ENCODE measurements at places on chromosomes 4 and X.

- no peak for DNase-seq
These were observed 8.0 kb upstream of the VAMP7 start for GRCh38 chrX:155873188-155873587.

- DNase-seq = no peak
These were observed 5.5 kb downstream of the ZNF827 start for GRCh38 chr4:145933134-145933533.

DNA sequence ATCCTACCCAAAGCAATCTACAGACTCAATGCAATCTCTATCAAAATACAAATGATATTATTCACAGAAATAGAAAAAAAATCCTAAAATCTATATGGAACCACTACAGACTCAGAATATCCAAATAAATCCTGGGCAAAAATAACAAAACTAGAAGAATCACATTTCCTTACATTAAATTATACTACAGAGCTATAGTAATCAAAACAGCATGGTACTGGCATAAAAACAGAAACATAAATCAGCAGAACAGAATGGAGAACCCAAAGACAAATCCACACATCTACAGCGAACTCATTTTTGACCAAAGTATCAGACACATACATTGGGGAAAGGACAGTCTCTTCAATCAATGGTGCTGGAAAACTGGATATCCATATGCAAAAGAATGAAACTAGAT, 304.1 kb upstream of the FGF13 start:
- DNase-seq = no peak

GRCh38 chr4:70614184-70614555, 14.4 kb upstream of the ENAM start:
- DNase-seq = no peak

DNA sequence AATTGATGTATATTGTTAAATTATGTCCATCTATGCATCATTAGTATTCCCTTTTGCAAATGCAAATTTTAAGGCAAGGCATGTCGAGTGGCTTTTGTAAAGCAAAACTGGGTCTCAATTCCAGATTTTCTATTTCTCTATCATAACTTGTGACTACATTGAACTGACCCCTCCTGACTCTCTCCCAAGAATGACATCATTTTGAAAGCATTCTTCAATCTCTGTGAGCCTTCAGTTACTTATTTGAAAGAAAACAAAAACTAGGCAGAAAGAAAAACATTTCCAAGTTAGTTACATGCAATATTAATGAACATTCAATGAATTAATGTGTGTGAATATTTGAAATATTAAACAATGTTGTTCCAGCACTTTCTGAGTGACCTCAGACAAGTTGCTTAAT, 314.3 kb upstream of the CLNK start:
- DNase-seq = no peak

- DNase-seq = no peak
These were observed 680.8 kb downstream of the RPA4 start for GRCh38 chrX:97564496-97564895.

GRCh38 chr4:119206178-119206577, 6.3 kb upstream of the USP53 start:
- DNase-seq = no peak

GRCh38 chrX:53795576-53795975, 109.1 kb upstream of the HUWE1 start:
- no peak for DNase-seq

- DNase-seq = no peak
These were observed 412.1 kb downstream of the UBE2NL start for GRCh38 chrX:144295921-144296320.

GRCh38 chrX:84737471-84737871, 235.2 kb upstream of the HDX start:
- DNase-seq = no peak

DNA sequence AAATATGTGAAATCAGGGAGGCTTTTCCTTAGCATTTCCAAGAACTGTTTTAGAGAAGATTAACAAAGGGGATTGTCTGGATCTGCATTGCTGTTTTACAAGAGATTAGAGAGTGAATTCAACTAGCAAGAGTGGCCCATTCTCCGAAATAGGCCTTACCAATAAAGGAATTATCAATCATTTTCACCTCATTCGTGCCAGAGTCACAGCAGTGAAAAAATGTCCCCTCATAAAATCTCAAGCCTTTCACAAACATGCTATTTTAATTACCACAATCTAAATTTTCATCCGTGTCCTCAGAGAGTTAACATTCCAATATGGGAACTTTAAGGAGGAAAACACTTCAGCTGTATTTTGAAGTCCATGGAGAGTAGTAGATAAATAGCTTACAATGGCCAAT, 979.6 kb downstream of the RPA4 start:
- DNase-seq = no peak

DNA sequence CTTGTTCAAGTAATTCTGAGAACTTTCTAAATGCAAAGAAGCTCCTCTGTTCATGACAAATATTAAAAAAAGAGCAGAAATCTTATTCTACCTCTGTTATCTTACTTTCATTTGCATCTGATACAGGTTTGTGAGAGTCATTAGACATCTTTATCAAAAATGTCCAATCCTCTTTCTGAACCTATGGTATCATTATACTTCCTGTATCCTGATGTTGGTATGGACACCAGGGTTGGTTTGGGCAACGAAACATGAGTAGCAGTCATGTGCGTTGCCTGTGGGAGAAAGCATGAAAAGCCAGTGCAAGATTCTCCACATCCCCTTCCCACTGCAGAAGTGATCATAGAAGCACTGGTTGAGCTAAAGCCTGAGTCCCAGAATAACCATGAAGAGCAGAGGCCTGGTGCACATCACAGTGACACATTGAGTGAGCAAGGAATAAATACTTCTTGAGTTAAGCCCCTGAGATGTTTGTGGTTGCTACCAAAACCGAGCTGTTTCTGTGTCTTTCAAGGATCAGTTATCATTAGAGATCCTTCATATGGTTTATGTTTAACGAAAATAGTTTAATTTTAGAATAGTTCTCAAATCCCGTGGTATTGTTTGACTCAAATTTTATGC, 197.2 kb downstream of the BANK1 start:
- no peak for DNase-seq

GRCh38 chrX:154300816-154301215, 5.2 kb downstream of the TKTL1 start:
- no peak for DNase-seq

- no peak for DNase-seq
These were observed 12.5 kb downstream of the SPARCL1 start for GRCh38 chr4:87516683-87517082.

- DNase-seq = no peak
These were observed 13.4 kb upstream of the CHRNA9 start for GRCh38 chr4:40321574-40322275.

- DNase-seq = no peak
These were observed 108.8 kb downstream of the ZNF827 start for GRCh38 chr4:145829629-145830395.

- DNase-seq = no peak
These were observed 793 bp upstream of the DCUN1D4 start for GRCh38 chr4:51842167-51842553.

- DNase-seq = no peak
These were observed 13.1 kb downstream of the TAB3 start for GRCh38 chrX:30875957-30876356.

DNA sequence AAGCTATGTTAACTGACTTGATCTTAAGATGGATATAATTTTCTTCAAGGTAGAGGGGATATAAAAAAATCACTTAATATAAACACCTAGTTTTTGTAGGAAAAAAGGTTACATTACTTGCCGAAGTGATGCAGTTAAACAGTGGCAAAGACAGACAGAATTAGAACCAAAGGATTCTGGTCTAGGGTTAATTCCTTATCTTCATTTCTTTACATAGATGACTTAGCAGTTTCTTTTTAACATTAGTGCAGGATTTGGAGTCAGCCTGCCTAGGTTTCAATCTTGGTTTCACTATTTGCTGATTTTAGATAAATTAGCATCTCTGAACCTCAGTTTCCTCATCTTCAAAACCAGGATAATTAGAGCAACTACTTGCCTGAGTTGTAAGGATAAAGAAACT, 14.3 kb downstream of the ZAR1 start:
- DNase-seq = no peak

GRCh38 chr4:87844452-87844851, 11.7 kb downstream of the MEPE start:
- DNase-seq = no peak

DNA sequence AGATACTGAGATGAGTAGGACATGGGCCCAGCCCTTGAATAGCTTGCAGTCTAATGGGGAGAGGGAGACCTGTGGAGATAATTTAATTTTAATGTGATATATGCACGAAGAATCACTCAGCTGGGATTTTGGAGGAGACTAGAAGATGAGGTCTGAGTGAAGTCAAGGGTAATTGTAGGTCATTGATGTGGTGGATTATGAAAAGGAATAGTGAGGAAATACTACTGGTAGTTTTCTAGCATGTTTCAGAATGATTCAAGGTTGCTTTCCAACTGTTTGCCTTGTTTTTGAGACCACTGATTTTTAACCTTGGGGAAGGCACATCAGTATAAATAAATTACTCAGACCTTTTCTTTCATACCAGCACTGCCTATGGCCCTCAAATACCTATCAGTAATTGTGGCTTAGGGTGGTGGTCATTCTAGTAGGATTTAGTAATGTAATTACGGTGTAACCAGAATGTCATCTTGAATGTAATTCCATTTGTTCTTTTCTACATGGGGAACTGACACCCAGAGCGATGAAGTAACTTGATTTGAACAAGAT, 25.6 kb downstream of the PTTG2 start:
- no peak for DNase-seq

- no peak for DNase-seq
These were observed 170.6 kb downstream of the TMA16 start for GRCh38 chr4:163665101-163665500.

DNA sequence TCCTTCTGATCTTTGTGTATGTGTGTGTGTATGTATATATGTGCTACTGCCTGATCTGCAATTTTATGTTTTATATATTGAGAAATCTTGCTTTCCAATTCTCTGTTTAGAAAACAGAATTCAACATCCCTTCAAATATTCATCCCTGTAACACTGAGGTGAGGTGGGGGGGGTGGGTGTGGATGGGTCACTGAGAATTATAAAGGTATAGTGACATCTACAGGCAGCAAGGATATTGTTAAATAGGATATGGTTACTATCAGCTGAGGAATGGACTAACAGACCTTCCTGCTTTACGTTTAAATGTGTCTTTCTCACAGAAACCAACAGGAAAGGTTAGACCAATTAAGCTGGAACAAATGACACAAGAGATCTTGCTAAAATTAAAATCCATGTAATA, 19.0 kb upstream of the MAGEB2 start:
- no peak for DNase-seq

- no peak for DNase-seq
These were observed 565 bp upstream of the ZNF41 start for GRCh38 chrX:47483306-47484268.

GRCh38 chr4:183260491-183261151, 59.5 kb downstream of the CLDN22 start:
- DNase-seq = no peak

- no peak for DNase-seq
These were observed 42.6 kb downstream of the CLDN34 start for GRCh38 chrX:10009741-10010140.

- DNase-seq = no peak
These were observed 136.5 kb downstream of the PJA1 start for GRCh38 chrX:69028761-69029120.

GRCh38 chrX:39331082-39331704, 529.9 kb downstream of the MID1IP1 start:
- no peak for DNase-seq

GRCh38 chr4:151114986-151115385, 15.6 kb downstream of the RPS3A start:
- DNase-seq = no peak

DNA sequence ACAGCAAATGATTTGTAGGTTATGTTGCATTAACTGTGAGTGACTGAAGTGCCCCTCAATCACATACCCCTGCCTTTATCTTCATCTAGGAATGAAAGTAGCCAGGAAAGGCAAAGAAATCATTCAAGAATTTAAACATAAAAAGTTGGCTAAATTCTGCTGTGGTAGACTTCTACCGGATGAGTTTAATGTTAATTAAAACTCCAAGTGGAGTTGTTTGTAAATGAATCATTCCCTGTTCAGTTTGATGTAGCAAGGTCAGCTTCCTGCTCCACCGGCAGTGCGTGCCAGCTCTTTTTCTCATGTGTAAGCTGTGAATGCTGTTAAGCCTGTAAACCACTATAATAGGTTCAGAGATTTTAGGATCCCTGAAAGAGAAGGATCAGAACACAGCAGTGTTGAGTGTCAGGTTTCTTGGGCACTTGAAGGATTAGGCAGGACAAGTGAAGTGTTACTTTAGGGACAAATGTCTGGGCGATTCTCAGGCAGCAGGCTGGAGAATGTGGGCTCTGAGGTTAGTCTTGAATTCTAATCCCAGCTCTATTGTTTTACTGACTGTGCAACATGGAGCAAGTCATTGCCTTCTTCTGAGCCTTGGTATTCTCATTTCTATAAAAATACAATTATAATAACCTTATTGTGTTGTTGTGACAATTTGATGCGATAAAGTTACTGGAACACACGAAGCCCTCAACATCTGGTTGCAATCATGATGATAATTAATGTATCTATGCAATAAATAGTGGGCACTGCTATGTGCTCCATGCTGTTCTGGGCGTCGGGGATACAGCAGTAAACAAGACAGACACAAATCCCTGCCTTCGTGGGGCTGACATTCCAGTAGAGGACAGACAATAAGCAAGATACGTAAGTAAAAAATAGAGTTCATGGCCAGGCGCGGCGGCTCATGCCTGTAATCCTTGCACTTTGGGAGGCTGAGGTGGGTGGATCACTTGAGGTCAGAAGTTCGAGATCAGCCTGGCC, 112.0 kb downstream of the SHROOM3 start:
- DNase-seq = no peak

GRCh38 chrX:150100261-150100660, 162.0 kb upstream of the EOLA2 start:
- no peak for DNase-seq

- DNase-seq = no peak
These were observed 60.9 kb downstream of the ADGRA3 start for GRCh38 chr4:22454955-22455354.

DNA sequence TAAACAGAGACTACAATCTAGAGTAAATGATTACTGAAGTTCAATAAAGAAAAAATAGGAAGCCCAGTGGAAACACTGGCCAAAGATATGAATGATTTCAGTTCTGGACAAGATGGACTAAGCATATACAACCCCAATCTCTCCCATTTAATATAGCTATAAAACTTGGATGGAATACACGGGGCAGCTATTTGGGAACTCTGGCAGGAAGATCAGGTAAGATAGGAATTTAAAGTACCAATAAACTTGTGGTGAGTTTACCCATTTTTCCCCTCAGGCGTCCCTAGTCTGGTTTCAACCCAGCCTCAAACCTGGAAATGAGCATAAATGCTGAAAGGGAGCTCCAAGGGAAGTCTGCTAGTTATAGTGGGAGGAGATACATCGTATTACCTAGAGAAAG, 20.4 kb downstream of the NUP54 start:
- DNase-seq = no peak

DNA sequence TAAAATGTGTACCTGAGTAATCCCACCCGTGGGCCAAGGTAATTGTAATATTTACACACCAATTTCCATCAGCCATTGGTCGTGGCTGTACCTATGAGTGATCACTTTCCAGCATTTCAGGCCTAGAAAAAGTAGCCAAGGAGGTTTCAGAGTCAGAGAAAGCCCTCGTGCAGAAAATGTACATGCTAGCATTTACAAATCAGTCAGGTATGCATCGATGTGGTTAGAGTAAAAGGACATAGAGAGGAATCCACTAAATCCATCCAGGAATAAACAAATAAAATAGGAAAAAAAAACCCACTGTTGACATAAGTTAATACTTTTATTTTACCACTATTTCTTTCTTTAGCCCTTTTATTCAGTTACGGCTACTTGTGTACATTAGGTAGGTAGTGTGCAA, 256.8 kb downstream of the TRIML1 start:
- no peak for DNase-seq

- no peak for DNase-seq
These were observed 111.0 kb downstream of the RASGEF1B start for GRCh38 chr4:81360737-81361136.

All from activated T-cell treated with anti-CD3 and anti-CD28 coated beads for 4 hours (primary cell).